ENCODE measurements at places on chromosomes 13 and 19.

- no peak for DNase-seq
Observed at GRCh38 chr13:48511621-48512230, 21.2 kb downstream of the RCBTB2 start.

DNA sequence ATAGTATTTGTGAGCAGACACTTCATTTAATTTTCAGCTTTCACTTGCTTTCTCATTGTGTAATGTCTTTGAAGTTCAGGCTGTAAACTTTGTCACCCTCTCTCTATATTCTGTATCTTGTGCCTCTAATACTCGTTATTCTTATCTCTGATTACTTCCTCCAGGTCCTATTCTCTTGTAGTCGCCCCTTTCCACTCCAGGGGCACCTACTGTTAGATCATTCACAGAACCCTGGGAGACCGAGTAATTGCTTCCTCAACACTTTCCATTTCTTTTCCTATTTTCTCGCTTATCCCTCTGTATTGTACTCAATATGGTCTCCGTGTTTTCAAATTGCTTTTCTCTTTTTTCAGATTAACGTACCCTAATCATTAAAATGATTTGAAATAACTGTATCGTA lies 93.9 kb upstream of the TDRD3 start:
- DNase-seq = no peak

DNA sequence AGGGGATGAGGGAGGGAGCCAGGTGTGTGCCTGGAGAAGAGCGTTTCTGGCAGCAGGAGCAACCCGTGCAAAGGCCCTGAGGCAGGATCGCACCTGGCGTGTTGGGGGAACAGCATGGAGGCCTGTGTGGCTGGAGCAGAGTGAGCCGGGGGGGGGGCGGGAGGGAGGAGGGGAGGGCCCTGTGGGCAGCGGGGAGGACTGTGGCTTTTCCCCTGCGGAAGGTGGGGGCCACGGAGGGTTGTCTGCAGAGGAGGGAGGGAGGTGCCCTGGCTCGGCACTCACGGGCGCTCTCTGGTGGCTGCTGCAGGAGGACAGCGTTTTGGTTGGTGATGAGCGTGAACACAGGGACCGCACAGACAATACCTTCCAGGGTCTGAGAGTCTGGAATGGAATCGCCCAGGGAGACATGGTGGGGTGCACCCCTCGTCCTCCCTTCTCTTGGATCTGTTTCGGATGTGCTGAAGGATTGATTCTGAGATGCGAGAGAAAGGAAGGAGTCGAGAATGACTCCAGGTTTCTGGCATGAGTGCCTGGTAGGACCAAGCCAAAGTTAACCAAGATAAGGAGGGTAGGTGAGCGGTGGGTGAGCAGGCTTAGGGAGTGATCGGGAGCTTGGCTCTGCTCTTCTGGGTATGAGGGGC lies 6.5 kb downstream of the RAB11B start:
- DNase-seq = peak; percentile 38

GRCh38 chr19:44959691-44960090 lies 4.5 kb downstream of the CLPTM1 start:
- no peak for DNase-seq

Data from hippocampal formation (tissue), 2 donors.